ENCODE measurements at places on chromosomes 11 and 22.

- H3K27me3 ChIP-seq = no peaks in the 10 kb centered on the region
- DNase-seq = no peak
- H3K36me3 ChIP-seq = no peaks in the 10 kb centered on the region
- no peak overlapping the region for H3K4me3 ChIP-seq
- H3K27ac ChIP-seq = no peak overlapping the region
Measured at GRCh38 chr11:116710001-116710674, 62.6 kb downstream of the BUD13 start.

GRCh38 chr22:22384668-22385244, 123.8 kb downstream of the ZNF280B start:
- no peak overlapping the region for H3K27ac ChIP-seq
- H3K36me3 ChIP-seq = no peaks in the 10 kb centered on the region
- no peaks in the 10 kb centered on the region for H3K4me1 ChIP-seq
- no peak overlapping the region for H3K4me3 ChIP-seq
- H3K27me3 ChIP-seq = no peaks in the 10 kb centered on the region

DNA sequence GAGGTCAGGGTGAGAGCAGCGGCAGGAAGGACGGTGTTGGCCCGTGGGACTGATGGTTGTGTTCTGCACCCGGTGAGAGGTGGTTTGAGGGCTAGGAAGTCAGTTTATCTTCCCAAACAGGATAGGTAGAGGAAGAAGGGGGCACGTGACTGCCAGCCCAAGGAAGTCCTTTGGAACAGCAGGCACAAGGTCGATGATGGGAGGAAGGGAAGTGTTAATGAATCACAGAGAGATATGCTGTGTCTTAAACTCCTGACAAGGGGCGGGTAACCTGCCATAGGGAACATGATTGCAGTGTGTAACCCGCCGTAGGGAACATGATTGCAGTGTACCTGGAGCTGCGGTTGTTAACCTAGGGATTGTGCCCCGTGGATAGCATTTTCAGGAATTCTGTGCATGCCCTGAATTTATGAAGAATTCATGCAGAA, 49.0 kb downstream of the PRR5L start:
- H3K27ac ChIP-seq = no peak overlapping the region
- no peaks in the 10 kb centered on the region for H3K4me1 ChIP-seq
- no peaks in the 10 kb centered on the region for H3K36me3 ChIP-seq
- no peak overlapping the region for H3K4me3 ChIP-seq

DNA sequence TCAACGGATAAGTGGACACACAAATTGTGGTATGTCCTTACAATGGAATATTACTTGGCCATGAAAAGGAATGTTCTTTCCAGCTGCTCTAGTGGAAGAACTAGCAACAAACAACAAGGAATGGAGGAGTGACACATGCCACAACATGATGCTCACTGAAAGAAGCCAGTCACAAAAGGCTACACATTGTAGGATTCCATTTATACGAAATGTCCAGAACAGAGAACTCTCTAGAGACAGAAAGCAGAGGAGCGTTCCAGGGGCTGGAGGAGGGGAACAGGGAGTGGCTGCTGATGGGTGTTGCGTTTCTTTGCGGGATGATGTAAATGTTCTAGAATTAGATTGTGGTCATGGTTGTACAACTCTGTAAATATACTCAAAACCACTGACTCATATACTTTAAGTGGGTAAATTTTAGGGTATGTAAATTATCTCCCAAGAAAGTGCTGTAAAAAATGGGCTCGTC, 32.4 kb upstream of the PDGFB start:
- peaks cover 5% of the 10 kb centered on the region for H3K27me3 ChIP-seq
- H3K36me3 ChIP-seq = no peaks in the 10 kb centered on the region
- DNase-seq = no peak

DNA sequence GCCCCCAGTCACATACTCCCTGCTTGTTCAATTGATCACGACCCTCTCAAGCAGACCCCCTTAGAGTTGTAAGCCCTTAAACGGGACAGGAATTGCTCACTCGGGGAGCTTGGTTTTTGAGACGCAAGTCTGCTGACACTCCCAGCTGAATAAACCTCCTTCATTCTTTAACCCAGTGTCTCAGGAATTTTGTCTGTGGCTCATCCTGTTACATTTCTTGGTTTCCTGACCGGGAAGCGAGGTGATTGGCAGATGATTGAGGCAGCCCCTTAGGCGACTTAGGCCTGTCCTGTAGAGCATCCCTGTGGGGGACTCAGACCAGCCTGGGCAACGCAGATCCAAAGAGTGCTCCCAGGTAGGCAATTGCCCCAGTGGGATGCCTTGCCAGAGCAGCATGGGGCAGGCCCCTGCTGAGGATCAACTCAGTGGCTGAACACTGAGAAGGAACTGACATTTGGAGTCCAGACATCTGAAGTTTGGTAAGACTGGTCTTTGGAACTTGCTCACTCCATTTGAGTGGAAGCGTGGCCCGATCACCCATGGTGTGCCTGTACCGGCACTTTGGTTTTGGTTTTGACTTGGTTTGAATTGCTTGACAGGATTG, 51.5 kb downstream of the NEU3 start:
- DNase-seq = no peak
- no peaks in the 10 kb centered on the region for H3K36me3 ChIP-seq
- H3K4me3 ChIP-seq = no peak overlapping the region
